CD4-positive, alpha-beta T cell treated with Interleukin-17A for 1 hour (primary cell): ENCODE measurements at places on chromosomes 5 and 9.

GRCh38 chr5:91281401-91281800, 101.7 kb downstream of the ARRDC3 start:
- DNase-seq: no peak

GRCh38 chr5:35487233-35488025, 130.2 kb upstream of the SPEF2 start:
- DNase-seq: no peak

GRCh38 chr9:134492281-134492691, 149.3 kb upstream of the COL5A1 start:
- no peak for DNase-seq

- no peak for DNase-seq
Observed at GRCh38 chr9:93085676-93086075, 10.3 kb upstream of the CARD19 start.

- DNase-seq: no peak
Observed at GRCh38 chr5:5306696-5307095, 115.8 kb upstream of the ICE1 start.

DNA sequence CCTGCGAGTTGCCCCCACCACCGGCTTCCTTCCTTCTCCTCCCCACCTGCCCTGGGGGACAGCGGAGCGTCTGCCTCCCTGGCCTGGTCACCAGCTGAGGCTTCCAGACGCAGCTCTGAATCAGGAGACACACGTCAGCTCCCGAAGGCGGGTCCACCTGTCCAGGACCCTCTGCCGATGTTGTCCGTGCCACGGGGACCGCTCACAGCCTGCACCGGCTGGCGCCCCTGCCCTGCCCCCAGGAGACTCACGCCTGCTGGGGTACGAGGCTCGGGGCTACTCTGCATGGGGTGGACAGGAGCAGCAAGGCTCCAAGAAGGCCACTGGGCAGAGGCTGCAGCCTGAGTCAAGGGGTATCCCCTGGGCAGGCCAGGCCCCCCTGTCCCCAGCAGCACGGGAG, 1.9 kb upstream of the CCDC187 start:
- no peak for DNase-seq

DNA sequence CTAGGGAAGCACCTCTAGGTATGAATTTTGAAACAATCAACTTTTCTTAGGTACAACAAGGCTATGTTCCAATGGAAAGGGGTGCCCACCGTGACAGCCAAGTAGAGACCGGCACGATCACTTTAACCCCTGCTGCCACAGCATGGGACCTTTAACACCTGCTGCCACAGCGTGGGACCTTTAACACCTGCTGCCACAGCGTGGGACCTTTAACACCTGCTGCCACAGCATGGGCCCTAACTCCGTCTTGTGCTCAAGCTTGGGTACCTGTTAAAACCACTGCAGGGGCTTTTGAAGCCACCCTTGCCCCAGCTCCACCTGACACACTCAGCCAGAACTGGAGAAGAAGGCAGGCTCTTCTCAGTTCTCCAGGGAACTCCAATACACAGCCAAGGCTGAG, 18.2 kb upstream of the MXD3 start:
- DNase-seq: no peak

DNA sequence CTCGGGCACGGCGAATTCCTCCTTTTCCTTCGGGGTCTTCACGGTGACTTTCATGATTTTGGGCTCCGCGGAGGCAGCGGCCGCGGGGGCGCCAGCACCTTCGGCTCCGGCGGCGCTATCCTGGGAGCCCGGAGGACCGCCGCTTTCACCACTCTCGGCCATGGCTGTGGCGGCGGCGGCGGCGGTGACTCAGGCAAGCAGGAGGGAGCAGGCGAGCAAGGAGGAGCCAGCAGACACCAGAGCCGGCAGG, 315 bp downstream of the UBQLN1 start:
- no peak for DNase-seq

DNA sequence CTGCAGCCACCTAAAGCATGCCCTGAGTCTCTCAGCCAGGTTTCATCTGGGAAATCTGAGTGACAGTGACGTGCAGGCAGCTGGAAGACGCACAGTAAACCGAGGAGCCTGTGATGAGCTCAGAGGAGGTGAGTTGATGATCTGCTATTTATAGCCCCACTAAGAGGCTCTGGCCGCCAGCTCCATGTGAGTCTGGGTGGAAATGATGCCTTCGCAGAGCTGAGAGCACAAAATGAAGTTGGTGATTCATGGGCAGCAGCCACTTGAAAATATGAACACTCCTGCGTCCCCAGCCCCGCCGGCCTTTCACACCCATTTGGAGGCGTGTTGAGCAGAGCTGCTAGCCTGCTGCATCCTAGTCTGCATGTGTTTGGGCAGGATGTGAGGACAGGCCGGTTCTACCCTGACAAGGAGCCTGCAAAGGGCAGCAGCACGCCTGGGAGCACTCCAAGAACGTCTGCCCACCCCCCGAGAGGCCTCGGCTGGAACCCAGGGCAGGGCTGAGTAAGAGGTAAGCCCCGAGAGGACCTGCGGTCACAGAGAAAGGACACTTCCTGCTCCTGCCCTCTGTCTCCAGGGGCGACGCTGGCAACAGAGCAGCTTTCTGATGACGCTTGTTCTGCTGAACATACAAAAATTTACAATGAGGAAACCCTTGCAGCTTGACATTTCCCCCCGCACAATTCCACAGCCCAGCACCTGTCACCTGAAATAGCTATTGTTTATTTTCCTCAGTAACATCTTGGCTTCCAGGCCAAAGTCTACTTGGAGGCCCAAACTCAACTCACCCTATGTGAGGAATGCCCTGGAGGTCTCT, 25.1 kb upstream of the CDKN2AIPNL start:
- peak; percentile 73 for DNase-seq

DNA sequence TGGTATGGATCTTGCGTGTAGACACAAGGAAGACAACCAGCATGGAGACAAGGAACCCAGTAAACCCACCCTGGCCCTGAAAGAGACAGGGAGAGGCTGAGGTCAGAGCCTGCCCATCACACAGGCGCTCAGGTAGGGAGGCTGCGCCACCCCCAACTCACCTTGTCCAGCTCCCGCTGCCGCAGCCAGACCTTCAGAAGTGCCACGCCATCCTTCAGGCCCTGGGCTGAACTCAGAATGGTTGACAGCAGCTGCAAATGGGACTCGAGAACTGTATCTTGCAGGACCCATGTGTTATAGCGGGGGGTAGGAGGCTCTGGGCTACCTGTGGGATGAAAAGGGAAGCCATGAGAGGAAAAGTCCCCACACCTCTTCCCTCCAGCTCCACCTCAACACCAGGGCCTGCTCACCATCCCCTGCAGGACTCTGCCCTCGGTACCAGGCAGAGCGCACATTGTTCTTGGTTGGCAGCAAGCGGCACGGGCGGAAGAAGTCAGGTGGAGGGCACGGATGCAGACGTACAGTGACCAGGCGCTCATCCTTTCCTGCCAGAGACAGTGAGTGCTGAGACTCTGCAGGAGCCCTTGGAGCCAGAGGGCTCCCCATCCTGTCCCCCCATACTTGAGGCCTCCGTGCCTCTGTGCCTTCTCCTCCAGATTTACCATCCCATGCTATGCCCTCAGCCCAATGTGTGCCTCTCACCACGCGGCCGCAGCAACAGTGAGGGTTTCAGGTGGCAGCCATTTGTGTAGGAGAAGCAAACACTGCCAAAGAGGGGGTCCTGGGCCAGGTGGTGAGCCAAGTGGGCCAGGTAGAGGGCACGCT, 4.7 kb downstream of the NOL6 start:
- DNase-seq: no peak

DNA sequence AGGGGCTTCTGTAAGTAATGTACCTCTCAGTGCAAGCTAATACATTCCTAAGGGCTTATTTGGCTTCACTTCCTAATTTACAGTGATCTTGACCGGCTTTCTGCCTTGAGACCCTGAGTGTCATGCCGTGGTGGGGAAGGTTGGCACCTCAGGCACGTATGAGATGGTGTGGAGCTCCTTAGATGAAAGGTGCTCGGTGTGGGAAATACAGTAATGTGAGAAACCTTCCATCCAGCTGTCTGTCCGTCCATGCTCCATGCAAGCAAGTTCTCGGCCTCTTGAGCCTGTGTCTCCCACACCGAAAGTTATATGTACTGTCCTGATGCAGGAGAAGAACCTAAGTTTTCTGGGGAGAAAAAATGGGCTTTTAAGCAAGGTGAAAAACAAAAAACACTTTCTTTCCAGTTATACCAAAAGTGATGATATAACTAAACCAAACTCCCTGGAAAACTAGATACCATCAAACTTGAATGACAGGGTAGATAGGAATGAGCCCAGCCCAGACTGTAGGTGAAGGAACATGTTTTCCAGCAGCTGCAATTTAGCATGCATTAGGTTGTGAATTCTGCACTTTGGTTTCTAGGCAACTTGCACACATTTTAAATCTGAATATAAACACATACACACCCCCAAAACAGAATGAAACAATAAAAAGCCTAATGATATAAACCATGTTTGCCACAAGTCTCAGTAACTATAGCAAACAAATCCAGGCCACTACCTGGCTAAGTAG, 279.6 kb downstream of the FANCC start:
- no peak for DNase-seq

DNA sequence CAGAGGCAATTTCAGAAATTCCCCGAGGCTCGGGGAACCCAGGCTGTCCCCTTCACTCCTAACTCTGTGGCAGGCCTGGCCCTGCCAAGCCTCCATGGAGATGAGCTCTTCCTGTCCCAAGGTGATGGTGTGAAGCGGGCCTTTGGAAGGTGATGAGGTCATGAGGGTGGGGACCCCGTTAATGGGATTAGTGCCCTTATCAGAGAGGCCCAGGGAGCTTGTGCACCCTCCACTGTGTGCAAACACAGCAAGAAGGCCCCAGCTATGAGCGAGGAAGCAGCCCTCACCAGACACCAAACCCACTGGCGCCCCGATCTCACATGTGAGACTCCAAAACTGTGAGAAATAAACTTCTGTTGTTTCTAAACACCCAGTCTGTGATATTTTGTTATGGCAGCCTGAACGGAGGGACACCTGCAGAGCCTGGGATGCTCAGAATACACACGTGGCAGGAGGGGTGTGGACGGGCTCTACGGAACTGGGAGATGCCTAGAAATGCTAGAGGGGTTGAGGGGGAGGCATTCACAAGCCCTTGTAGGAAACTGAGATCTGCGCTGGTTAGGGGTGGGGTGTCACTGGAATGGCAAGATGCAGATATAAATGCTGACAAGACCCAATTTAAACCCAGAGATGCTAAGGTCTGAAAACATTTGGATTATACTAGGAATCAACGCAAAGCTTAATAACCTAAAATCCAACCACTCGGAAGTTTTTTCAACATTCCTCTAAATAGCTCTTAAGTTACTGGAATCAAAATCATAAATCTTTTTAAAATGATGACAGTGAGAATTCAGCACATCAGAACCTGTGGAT, 46.9 kb downstream of the ADAMTS2 start:
- no peak for DNase-seq

GRCh38 chr5:159156426-159157238, 52.7 kb downstream of the RNF145 start:
- DNase-seq: peak; percentile 80

- DNase-seq: no peak
Observed at GRCh38 chr5:143474616-143475015, 71.1 kb upstream of the NR3C1 start.

- peak; percentile 7 for DNase-seq
Observed at GRCh38 chr5:15598294-15598902, 98.4 kb downstream of the FBXL7 start.

DNA sequence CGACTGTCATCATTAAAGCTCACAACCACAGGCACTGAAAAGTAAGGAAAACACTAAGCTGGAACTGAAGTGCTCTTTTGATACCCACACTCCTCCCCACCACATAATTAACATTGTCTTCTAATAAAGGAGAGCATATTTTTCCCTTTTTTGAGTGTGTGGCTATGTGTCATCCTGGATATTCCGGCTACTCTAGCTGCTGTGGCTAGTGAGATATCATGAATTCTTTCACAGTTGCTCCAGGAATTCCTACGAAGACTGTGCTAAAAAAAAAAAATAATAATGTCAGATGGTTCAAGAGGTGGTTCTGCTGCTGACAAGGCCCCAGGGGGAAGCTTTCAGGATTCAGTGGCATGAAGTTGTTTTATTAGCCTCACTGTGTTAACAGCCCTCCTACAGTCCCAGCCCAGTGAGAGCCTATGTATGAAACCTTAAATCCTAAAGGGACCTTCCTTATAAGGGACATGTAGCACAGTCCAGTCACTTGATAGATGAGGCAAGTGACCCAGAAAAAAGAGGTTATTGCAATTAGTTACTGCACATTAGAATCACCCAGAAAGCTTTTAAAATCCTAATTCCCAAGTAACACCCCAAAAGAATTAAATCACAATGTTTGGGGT, 46.6 kb downstream of the TMEM252 start:
- DNase-seq: no peak

- no peak for DNase-seq
Observed at GRCh38 chr5:139695178-139695573, 47.0 kb downstream of the CXXC5 start.

DNA sequence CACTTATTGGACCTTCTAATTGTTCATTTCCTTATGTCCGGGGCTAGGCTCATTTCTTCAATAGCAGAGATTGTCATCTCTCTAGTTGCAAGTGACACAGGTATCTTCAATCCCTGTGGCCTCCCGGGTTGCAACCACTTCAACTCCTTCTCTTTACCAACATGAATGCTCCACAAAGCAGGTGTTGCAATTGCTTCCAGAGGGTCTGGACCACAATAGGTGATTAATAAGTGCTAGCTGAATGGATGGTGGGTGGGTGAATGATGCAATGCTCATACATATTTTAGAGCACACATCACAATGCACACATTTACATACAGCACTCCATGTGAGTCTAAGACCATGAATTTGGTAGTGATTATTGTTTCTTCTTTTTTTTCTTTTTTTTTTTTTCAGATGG, 2.6 kb downstream of the CEMIP2 start:
- DNase-seq: no peak

DNA sequence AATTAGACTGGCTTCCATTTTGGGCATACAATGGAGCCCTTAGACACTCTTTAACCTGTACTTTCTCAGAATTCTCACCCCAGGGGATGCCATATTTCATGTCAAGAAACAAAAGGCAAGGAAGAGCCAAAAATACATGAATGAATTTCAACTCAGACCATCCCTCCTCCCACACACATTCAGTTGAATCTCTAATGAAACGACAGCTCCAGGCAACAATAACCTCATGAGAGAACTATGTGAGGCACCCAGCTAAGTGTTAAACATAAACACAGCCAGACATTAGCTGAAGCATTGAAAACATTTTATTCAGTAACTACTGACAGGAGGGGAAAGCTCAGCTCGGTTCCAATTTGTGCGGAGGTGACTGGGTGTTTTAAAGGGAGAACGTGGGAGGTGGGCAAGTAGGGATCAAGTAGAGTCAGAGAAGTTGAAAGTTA, 1359.1 kb upstream of the CDH9 start:
- no peak for DNase-seq
